ENCODE measurements at places on chromosomes 3 and 15. TPM values are rescaled to one million over a fixed set of nuclear protein-coding genes. Genes with fewer than 3 reads are reported as not detected.

Gene SOX2
- not detected for total RNA-seq

Gene SLC25A38
- 39.0 TPM for total RNA-seq

Gene RBPMS2
- not detected for total RNA-seq

Gene CCDC191
- total RNA-seq: 0.65 TPM

Gene TLR9
- total RNA-seq: not detected

Gene SLC12A8
- total RNA-seq: 12.1 TPM

Gene SENP5
- 20.8 TPM for total RNA-seq

Gene CLDN16
- not detected for total RNA-seq

Gene TRPM1
- not detected for total RNA-seq

Gene C3orf22
- total RNA-seq: not detected

Gene SNTN
- total RNA-seq: not detected

Gene ARHGEF3
- total RNA-seq: 5.7 TPM
